Ascending aorta (tissue), 2 donors: ENCODE measurements at places on chromosomes 3 and 15.

- no peak for DNase-seq
Observed at GRCh38 chr15:70094690-70095311, 2.9 kb downstream of the TLE3 start.

- no peak for DNase-seq
Observed at GRCh38 chr15:40306908-40307307, 827 bp downstream of the PLCB2 start.

GRCh38 chr3:69500604-69501003 lies 114.7 kb upstream of the FRMD4B start:
- no peak for DNase-seq

DNA sequence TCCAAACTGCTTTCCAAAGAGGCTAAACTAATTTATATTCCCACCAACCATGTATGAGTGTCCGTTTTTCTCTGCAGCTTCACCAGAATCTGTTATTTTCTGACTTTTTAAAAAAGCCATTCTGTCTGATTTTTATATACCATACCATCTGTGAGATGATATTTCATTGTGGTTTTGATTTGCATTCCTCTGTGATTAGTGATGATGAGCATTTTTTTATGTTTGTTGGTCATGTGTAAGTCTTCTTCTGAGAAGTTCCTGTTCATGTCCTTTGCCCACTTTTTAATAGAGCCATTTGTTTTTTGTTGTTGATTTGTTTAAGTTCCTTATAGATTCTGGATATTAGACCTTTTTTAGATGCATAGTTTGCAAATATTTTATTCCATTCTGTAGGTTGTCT lies 179.4 kb upstream of the ALCAM start:
- no peak for DNase-seq

DNA sequence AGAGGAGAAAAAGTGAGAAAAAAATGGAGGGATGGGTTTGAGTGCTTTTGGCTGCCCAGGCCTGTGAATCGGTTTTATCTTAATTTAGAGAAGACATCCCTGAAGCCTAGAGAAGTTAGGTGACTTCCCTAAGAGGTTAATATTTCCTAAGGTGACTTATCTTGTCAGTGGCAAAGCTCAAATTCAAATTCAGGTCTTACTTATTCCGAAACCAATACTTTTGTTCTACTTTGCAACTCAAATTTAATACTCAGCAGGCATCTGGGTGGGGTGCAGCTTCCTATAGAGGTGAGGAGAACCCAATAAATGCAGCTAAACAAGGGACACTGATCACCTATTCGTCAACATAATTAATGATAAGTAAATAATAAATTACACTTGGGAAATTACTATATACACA lies 54.9 kb upstream of the MYRIP start:
- no peak for DNase-seq

- no peak for DNase-seq
Observed at GRCh38 chr3:182028081-182028480, 316.4 kb downstream of the SOX2 start.

GRCh38 chr3:48226939-48227338 lies 3.6 kb downstream of the CAMP start:
- no peak for DNase-seq

DNA sequence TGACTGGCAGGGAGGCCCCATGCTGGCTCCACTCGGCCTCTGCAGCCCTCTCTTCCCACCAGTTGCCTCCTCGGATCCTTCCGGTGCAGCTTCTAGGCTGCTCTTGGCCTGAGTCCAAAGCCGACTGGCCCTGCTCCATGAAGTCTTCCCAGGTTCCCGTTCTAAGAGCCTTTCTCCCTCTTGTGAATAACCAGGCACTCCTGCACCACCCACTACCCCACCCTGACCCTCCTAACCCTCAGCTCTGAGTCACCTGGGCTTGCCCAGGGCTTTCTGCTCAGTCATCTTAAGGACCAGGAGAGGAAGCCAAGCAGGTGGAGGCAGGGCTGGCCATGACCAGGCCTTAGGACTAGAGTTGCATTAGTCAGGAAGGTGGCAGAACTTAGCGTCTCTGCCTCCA lies 28.1 kb upstream of the CNBP start:
- DNase-seq: peak; percentile 17

DNA sequence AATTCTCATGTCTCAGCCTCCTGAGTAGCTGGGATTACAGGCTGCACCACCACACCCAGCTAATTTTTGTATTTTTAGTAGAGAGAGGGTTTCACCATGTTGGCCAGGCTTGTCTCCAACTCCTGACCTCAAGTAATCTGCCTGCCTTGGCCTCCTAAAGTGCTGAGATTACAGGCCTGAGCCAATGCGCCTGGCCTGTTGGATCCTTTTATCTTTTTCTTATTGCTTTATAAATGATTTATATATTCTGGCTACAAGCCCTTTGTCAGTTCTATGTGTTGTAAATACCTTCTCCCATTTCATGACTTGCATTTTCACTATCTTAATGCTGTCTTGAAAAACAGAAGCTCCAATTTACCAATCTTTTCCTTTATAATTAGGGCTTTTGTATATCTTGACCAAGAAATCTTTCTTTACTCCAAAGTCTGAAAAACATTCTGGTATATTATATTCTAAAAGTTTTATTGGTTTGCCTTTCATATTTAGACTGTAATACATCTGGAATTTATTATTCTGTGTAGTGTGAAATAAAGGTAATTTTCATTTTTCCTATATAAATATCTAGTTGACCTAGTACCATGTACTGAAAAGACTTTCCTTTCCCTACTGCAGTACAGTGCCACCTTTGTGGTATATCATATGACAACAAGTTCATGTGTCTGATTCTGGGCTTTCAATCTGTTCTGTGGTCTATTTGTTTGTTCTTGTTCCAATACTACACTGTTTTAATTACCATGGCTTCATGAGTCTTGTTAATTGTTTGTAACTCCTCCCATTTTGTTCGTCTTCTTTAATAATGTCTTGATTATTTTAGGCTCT lies 52.9 kb upstream of the RNU6-1 start:
- no peak for DNase-seq

- DNase-seq: no peak
Observed at GRCh38 chr3:179716811-179717210, 64.0 kb downstream of the USP13 start.

GRCh38 chr3:134766290-134766689 lies 28.8 kb upstream of the EPHB1 start:
- no peak for DNase-seq
